ENCODE measurements at places on chromosomes 3 and 15.
A peak's percentile ranks its signal among the peaks of the same experiment; 100 is the strongest.

DNA sequence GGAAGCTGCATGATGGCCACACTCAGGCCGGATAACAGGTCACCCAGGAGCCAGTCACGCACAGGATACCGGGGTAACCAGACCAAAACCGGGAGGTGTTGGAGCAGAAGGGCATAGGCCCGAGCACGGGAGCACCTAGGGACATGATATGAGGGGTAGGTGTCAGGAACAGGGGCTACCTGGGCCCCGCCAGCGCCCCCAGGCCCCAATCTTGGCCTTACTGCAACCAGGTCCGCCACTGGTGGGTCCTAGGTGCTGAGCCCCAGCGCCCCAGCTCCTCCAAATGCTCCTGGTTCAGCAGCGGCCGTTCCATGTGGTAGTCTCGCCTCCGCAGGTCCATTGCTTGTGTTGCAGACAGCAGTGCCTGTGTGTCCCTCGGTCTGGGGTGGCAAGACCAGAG, 2.0 kb downstream of the SLC26A6 start:
- no peak for DNase-seq

DNA sequence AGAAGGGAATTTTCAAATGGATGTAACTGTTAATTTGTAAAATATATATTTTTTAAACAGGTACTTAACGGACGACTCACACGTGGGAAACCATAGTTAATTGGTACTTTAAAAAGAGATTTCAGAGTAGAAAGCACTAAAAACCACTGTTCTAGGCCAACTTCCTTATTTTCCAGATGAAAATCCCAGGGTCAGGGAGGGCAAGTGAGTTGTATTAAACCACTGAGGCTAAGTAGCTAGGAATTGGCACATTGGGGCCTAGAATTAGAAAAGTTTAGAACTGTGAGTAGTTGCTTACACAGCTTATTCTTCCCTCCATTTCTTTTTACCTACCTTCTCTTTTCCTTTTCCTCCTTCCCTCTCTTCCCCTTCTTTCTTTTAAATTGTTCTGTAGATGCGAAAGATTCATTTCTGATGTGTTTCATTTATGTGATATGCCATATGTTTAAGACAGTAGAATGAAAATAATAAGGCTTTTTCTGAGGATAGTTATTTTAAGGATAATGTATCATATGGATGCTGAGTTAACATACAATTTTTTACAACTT, 4.1 kb upstream of the UTS2B start:
- DNase-seq, result no peak

DNA sequence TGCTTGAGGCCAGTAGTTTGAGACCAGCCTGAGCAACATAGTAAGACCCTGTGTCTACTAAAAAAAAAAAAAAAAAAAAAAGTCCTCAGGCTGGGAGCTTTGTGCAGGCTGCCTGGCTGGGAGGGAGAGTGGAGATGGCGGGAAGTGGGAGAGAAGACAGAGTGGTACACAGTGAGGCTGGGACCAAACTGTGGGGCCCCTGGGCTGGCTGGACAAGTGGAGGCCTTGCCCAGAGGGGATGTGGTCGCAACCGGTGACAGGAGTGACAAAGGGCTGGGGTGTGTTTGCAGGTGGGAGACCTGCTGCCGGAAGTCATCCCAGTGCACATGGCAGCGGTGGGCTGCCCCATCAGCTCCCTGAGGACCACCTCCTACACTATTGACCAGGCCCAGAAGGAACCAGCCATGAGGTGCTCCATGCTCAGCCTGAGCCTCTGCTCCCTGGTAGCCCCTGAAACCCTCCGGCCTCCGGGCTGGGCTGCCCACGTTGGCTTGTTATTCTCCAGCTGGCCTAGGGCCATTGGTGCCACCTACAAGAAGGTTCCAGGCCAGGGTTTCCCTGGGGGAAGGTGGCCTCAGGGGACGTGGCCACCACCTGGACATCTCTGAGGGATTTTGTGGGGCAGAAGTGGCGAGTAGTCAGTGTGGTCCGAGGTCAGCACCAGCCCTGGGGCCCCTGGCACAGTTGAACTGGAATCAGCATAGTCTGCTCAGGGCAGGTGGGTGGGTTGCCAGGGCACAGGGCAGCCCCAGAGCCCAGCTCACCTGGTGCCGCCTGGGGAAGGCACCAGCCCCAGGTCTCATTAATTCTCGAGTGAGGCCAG, 22.7 kb downstream of the ACAA1 start:
- DNase-seq, result no peak

GRCh38 chr3:151795276-151795675, 18.6 kb upstream of the AADAC start:
- DNase-seq, result no peak

DNA sequence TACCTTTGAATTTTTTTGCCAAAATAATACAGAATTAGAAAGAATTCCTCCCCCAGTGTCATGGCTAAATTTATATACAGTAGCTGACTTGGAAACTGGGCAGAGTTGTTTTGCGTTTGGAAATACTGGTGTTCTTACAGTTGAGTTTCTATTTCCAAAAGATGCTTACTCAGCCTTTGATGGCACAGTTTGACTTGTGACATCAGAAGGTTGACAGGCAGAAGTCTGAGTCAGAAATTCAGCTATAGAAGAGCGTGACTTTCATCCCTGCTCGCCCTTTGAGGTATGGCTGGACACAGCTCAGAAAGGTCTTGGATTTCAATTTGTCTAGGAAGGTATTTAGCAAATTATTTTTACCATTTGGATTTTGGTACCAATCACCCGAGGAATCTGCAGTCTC, 175.8 kb downstream of the VGLL4 start:
- no peak for DNase-seq

- DNase-seq, result no peak
Measured at GRCh38 chr3:66372681-66373350, 128.0 kb downstream of the LRIG1 start.

GRCh38 chr3:151227807-151228665, 25.0 kb upstream of the GPR171 start:
- peak; percentile 35 for DNase-seq
